ENCODE measurements at places on chromosomes 2 and 18.

GRCh38 chr2:54936766-54937165, 113.5 kb downstream of the RTN4 start:
- no peak for DNase-seq

DNA sequence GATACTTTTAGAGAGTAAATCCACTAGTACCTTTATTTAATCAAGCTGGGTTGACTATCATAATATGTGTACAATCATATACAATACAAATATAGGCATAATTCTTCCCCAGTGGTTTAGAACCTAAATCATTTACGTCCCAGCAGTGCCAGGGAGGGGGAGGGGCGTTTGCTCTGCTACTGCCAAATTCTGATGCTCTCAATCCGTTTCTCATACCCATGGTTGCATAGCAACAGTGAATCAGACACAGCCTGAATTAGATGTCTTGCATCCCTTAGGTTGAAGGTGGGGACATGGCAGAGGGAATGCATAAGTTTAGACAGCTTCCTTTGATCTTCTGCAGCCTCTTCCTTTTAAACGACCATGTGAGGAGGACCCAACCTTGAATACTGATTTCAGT, 135.4 kb downstream of the ABCA12 start:
- no peak for DNase-seq

DNA sequence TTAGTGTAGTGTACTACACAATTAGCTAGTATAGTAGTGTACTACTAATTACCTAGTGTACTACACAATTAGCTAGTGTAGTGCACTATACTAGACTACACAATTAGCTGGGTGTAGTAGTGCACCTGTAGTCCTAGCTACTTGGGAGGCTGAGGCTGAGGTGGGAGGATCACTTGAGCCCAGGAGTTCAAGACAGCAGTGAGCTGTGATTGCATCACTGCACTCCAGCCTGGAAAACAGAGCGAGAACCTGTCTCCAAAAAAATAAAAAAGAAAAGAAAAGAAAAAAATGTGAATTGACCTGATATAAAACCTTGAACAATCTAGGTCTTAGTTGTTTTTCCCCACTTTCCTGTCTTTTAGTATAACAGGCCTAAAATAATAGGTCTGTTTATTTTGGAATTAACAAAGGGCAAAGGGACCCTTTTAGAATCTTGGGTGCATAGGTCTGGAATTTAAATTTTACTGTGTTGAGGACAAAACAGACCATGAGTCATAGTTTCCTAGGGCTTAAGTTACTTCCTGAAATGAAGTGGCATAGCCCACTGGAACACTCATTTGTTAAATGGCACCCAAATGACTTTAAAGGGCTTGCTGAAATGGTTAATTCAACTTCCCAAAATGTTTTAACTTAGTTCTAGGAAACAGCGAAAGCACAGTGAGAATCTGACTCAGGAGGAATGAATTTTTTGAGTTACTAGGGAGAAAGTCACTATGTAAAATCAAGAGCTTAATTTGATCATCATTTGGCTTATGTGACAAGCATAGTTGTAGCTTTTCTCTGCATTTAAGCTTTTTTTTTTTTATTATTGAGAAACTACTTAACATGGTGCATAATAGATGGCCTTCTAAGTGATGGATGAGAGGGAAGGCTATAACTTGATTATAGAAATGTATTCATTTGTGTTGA, 50.7 kb upstream of the ARL5A start:
- no peak for DNase-seq

GRCh38 chr2:1546901-1547300, 133.6 kb downstream of the TPO start:
- DNase-seq: no peak

GRCh38 chr2:64620661-64621060, 33.1 kb downstream of the SERTAD2 start:
- DNase-seq: no peak

DNA sequence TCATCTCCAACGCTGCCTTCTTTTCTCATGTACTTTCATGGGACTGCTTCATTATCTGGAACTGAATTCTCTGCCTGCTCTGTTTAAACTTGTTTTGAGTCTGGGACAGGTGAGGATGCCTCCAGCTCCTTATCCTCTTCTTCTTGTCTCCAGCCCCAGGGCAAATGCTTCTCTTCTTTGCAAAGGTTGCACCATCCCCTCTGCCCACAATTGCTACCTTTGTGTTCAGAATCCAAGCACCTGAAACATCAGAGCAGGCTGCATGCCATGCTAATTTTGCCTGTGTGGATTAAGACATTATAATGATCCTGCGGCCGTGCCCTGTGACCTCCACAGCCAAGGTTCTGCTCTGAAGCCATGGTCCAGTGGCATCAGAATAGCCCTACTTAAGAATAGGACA, 309.5 kb downstream of the EPHA4 start:
- DNase-seq: no peak

- no peak for DNase-seq
These were observed 665.5 kb upstream of the CNTNAP5 start for GRCh38 chr2:123359636-123360035.
